ENCODE measurements at places on chromosomes 11 and 22.

DNA sequence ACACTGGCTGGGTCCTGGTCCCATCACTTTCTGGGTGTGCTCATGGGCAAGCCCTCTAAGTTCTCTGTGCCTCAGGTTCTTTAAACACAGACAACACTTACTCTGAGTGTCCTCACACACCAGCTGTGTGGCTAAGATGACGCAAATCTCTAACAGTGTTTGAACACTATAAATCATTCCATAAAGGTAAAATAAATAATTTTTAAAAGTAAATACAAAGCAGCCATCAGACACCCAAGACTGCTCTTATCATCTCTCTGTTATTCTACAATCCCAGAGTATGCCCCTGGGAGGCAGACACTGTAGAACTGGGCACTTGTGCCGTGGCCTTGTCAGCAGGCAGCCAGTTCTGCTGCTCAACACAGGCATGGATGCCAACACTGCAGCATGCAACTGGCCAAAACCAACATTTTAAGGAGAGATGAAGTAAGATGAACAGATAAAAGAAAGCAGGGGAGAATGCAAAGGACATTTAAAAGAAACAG, 56.8 kb downstream of the RPL27A start:
- DNase-seq, result no peak

- DNase-seq, result peak; percentile 15
These were observed 11.1 kb downstream of the PLAAT3 start for GRCh38 chr11:63603180-63603518.

DNA sequence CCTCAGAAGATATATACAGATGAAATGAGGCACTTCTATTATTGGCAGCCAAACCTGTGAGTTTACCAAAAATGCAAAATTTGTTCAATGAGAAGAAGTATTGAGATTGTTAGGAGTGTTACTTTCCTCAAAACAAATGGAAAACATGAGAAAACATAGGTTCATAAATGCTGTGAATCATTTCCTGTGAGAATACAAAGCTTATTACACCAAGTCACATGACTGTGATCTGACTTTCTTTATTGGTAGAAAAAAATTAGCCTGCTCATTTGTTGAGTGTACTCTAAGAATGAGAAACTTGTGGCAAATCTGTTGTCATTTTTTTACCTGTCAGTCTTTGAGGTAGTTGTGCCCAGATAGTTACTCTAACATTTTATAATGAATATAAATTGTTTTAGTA, 215.1 kb downstream of the TMEM135 start:
- DNase-seq, result peak; percentile 18

- no peak for DNase-seq
These were observed 25.0 kb upstream of the CCDC34 start for GRCh38 chr11:27388001-27388400.

DNA sequence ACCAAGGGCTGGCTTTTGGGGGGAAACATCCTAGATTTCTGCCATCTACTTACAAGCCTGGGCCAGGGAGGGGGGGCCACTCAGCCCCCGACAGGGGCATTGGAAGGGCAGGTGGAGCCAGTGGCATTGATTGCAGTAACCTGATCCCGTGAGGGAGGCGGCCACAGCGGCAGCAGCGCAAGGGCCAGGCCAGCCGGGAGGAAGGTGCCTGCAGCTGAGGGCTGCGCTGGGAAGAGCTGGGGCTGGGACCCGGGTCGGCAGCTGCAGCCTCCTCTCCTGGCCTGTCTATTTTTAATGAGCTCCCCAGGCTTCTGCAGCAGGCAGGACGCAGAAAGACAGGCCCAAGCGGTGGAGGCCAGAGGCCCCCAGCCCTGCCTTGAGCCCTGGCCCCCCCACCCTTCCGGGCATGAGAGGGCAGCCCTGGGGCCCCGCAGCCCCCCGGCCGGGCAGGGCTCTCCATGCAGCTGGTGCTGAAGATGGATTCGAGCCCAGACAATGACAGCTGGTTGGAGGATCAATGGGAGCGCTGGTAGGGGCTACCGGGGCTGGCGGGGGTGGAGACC, 10.6 kb downstream of the FREY1 start:
- DNase-seq, result no peak

GRCh38 chr11:48104568-48104924, 112.1 kb upstream of the OR4B1 start:
- no peak for DNase-seq

- no peak for DNase-seq
These were observed 26.0 kb upstream of the ARFGAP3 start for GRCh38 chr22:42883121-42883520.

GRCh38 chr11:14977101-14977880, 5.1 kb upstream of the CALCA start:
- no peak for DNase-seq

DNA sequence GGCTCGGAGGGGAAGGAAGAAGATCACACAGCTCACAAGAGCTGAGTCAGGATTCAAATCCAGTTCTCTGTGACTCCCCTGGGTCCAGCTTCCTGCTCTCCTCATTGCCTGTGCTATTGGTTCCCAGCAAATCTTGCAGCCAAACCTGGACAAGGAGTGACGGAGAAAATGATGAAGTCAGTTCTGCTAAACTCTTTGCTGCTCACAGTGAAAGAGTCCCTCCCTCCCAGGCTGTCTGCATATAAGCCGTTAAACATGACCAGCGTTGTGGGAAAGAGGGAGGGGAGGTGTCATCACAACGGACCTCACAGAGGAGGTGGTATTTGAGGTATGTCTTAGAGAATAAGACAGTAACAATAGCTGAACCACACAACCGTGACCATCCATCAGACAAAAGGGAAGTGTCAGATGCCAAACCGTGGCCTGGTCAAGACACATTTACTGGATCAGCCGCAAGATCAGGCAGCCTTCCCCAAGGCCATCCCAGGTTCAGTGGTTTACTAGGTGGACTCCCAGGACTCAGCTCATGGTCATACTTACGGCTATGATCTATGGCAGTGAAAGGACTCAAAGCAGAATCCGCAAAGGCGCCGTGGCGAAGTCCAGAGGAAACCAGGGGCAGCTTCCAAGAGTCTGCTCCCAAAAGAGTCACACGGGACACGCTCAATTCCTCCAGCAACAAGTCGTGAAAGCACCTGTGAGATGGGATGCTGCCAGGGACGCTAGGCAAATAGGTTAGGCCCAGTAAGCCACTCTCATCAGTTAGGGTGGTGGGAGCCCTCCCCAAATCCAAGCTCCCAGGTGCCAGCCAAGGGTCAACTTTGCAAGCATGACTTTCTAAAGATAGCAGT, 2.8 kb upstream of the CYTH4 start:
- DNase-seq, result peak; percentile 9

DNA sequence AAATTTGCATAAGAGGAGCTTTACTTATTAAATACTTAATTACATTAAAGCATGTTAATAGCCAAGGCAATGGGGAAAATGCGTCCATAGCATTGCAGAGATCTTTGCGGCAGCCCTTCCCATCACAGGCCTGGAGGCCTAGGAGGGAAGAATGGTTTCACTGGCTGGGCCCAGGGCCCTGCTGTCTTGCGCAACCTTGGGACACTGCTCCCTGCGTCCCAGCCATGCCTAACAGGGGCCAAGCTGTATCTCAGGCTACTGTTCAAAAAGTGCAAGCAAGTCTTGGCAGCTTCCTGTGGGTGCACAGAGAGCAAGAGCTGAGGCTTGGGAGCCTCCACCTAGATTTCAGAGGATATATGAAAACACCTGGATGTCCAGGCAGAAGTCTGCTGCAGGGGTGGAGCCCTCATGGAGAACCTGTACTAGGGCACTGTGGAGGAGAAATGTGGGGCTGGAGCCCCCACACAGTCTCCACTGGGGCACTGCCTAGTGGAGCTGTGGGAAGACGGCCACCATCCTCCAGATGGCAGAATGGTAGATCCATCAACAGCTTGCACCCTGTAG, 46.0 kb downstream of the THAP12 start:
- DNase-seq, result no peak

DNA sequence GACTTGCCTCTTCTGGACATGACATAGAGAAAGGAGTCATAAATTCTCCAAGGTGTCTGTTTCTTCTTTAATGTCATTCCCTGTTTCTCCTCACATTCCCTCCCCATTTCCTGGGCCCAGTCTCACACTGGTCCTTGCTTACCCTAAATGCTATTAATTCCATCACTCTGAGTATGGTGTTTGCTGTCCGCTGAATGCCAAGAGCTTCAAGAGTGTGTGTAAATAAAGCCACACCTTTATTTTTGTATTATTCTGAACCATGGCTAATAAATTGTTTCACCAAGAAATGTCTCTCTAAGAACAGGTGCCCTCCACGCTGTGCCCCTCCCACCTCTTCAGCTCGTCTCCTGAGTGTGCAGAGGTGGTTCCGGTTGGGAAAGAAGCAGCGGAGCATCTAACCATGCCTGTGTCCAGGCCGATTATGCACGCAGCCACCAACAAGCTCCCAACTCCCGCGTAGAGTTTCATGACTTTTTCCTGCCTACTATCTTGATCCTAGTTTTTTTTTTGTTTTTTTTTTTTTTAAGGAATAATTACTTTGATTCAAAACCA, 8.6 kb downstream of the TMEM121B start:
- DNase-seq, result no peak

DNA sequence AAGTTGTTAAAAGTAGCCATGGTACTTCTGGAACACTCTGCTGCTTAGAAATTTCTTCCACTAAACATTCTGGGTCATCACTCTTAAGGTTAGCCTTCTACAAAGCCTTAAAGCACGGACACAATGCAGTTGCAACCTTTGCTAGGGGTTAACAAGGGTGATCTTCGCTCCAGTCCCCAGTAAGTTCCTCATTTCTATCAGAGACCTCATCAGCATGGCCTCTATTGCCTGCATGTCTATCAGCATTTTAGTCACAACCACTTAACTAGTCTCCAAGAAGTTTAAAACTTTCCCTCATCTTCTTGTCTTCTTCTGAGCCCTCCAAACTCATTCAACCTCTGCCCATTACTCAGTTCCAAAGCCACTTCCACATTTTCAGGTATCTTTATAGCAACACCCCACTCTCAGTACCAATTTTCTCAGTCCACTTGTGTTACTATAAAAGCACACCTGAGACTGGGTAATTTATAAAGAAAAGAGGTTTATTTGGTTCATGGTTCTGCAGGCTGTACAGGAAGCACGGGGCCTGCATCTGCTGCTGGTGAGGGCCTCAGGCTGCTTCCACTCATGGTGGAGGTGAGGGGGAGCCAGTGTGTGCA, 48.7 kb upstream of the TH start:
- no peak for DNase-seq

DNA sequence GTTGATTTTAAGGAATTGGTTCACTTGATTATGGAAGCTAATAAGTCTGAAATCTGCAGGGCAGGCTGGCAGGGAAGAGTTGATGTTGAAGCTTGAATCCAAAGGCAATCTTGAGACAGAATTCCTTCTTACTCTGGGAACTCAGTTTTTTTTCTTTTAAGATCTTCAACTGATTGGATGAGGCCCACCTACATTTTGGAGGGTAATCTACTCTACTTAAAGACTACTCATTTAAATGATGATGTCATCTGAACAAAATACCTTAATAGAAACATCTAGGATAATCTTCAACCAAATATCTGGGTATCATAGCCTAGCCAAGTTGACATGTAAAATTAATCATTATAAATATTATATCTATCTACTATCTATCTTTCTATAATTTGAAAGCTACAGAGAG, 163.2 kb downstream of the PGR start:
- DNase-seq, result no peak

DNA sequence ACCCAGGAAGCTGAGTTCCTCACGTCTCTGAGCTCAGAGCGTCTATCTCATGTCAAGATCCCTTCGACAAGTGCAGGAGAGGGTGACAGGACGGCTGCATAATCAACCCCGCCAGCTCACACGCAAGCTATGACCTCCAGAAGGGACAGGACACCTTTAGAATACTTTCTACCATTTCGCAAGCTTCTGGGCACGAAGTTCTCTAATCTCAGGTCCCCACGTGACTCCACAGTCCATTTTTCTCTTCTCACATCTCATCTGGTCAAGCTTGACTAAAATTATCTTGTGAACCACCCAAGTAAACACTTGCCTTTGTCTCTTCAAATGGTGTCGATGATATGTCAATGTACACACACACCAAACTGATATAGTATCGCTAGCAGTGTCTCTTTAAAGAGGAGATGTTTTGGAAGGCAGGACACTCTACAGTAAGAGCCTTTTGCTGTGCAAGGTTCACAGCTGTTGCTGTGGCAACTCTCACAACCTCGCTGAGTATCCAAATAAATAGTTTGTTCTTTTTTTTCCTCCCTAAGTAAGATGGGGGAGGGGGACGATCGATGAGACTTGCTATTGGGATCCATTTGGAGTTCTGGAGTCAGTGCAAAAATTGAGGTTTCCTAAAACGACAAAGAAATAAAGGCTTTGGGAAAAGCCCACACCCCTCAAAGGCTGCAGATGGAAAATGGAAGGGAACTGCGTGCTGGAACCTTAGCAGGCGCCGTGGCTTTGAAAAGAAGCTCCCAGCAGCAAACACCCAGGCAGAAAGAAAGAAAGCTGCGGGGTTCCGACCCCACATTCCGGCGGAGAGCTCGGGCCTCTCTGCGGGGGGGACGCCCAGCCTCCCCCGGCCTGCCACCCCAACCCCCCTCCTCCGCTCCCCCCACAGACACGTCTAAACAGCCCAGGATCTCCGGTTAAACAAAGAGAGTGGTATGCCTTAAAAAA, 215.4 kb upstream of the UBASH3B start:
- peak; percentile 45 for DNase-seq

GRCh38 chr11:72742513-72743320, 9.5 kb downstream of the ARAP1 start:
- no peak for DNase-seq

DNA sequence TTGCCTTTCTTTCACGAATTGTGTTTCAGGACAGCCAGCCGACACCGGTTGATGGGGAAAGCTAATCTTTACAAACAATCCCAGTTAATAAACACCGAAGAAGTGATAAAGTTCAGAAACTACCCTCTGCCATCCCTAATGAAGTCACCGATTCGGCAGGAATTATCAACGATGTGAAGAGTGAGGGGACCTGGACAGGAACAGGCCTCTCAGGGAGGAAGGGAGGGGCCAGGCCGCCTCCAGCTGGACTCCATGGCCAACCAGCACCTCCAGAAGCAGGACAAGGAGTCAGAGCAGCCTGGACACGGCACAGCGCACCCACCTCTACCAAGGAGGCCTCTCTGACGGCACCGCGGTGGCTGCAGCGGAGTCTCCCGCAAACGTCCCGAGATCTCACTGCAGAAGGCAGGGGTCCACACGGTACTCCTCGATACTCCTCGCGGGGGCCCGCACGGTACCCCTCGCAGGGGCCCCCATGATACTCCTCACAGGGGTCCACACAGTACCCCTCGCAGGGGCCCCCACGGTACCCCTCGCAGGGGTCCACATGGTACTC, 3.9 kb downstream of the TOLLIP start:
- no peak for DNase-seq

GRCh38 chr11:70415642-70416395, 17.5 kb downstream of the CTTN start:
- peak; percentile 22 for DNase-seq

GRCh38 chr11:76649851-76650372, 20.6 kb downstream of the LRRC32 start:
- DNase-seq, result no peak

DNA sequence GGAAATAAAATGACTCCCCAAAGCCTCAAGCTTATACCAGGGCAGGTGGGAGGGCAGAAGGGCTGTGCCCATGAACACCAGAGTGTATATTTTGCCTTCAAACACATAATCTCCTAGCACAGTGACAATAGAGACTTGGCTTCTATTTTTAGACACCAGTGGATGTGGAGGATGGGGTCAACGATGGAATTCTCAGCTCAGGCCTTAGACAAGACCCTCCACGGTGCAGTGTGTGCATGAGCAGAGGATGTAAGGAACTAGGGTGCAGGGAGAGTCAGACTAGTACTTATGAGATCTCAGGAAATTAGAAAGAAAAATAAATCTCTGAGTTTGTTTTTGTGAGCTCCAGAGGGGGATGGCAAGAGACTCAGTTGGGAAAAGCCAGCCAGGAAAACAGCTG, 113.6 kb upstream of the CADM1 start:
- peak; percentile 27 for DNase-seq

Data from IMR-90 (cell line).